ENCODE measurements at places on chromosomes 5 and 9.

- DNase-seq, result no peak
These were observed 53.7 kb downstream of the G3BP1 start for GRCh38 chr5:151825445-151825844.

- DNase-seq, result no peak
These were observed 137.8 kb downstream of the KCNIP1 start for GRCh38 chr5:170641589-170642031.

DNA sequence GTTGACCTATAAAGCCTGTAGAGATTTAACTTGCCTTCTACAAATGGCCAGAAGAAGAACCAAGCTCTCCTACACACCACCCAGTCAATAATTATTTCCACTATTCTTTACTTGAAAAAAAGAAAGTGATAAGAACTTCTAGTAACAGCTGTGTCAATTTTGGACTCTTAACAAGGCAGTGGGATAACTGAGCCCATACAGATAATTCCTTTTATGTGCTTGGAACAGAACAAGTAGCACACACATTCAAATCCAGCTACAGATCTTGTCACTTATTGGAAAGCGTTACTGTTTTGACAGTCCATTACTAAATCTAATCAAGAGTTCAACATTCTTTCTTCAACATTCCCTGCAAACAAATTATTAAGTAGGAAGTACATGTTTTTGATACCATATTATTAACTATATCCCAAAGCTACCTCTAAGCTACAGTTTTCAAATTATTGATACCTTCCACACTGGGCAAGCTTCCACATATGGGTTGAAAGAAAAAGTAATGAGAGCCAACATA is 6.3 kb downstream of the PTGER4 start:
- no peak for DNase-seq

GRCh38 chr9:31520301-31521085 is 864.0 kb upstream of the ACO1 start:
- DNase-seq, result no peak

- DNase-seq, result no peak
These were observed 119.1 kb downstream of the MAPKAP1 start for GRCh38 chr9:125587819-125588460.

- DNase-seq, result no peak
These were observed 133.4 kb upstream of the SHB start for GRCh38 chr9:38202336-38202938.

- DNase-seq, result peak; percentile 65
These were observed at the start of gene MGAT1 for GRCh38 chr5:180802325-180803180. Gene MGAT1 (minus strand): TSS chr5:180802806. CDS start chr5:180792971, 9,835 bp downstream.

GRCh38 chr9:133844398-133844784 is 106.2 kb upstream of the SARDH start:
- DNase-seq, result peak; percentile 28

DNA sequence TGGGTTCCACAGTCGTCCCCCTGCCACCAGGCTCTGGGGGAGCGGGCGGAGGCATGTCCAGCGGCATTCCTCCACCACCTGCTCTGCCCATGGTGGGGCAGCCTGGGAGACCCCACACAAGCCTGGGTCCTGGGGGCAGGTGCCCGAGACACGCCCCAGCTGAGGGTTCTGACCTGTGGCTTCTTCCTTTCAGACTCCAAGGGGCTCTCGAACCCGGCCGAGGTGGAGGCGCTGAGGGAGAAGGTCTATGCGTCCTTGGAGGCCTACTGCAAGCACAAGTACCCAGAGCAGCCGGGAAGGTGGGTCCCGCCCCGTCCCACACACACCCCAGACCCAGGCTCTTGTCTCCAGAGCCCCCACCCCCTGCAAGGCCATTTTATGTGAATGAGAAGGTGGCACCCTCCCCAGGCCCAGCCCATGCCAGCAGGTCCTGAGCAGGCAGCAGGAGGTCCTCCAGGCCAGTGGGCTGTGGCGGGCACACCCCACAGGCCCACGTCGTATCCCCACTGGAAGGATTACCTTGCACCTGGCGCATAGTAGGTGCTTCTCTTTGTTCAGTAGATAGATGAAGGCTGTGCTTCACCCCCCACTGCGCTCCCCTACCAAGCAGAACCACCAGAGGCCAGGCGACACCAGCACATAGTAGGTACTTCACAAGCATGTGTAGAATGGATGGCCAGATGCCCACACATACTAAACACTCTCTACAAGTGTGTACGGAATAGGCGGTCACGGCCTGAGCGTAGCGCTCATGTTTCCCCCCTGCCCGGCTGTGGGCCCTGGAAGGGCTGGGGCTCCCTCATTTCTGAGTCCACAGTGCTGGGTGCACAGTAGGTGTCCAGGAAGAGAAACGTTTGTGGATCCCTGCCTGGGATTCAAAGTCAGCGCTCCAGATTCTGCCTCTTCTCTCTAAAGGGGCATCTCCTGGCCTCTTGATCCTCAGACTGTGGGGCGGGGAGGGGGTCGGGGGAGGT is 107.9 kb downstream of the RXRA start:
- no peak for DNase-seq

GRCh38 chr5:168434001-168434400 is 52.3 kb upstream of the RARS1 start:
- no peak for DNase-seq

- DNase-seq, result no peak
These were observed 184.3 kb downstream of the TSSK1B start for GRCh38 chr5:113250341-113250953.

DNA sequence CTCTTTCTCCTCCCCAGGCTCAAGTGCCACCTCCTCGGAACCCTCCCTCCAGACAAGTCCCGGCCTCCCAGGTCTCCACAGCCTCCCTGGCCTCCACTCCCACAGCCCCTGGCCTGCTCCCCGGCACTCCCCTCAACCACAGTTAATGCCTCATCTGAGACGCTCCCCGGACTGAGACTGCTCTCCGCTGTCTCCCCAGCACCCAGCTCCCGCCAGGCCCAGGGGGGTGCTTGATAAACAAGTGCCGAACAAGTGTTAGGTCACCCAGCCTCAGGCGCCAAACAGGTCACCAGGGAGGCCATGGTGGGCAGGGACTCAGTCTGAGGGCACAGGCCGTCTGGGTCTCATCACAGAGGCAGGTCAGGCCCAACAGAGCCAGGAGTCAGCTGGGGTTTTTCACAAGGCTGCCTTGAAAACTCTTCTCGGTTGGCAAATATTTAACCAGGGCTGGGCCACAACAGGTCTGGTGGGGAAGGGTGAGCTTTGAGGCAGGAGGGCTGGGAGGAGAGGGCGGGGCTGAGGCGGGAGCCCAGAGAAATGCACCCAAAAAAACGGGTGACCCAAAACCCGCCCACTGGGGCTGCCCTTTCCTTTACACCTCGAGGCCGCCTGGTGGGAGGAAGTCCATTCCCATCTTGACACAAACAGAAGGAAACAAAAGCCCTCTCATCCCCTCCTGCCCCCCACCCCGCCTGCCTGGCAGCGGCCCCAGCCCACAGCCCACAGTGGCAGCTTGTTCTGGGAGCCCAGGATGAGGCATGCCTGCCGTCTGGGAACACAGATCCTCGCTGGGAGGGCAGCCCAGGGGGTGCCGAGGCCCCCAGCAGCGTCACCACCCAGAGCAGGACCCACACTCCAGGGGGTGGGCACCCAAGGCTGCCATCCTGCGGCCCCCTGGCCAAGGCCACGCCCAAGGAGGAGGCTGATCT is 66.6 kb upstream of the STXBP1 start:
- no peak for DNase-seq

DNA sequence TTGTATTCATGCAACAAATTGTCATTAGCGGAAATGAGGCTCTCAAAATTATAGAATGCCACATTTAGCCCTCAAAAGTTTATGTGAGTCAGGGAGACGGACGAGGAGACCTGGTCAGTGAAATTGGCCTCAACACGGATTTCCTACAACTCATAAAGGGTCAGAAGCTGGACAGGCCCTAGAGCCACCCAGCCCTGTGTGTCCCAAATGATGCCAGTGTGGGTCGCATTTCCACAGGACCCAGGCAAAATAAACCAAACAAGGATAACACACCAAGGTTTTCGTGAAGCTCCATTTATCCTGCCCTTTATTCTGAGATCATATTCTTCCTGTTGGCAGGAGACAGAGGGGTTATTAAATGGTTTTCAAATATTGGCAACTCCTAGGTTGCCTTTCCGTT is 72.0 kb upstream of the COL5A1 start:
- no peak for DNase-seq

DNA sequence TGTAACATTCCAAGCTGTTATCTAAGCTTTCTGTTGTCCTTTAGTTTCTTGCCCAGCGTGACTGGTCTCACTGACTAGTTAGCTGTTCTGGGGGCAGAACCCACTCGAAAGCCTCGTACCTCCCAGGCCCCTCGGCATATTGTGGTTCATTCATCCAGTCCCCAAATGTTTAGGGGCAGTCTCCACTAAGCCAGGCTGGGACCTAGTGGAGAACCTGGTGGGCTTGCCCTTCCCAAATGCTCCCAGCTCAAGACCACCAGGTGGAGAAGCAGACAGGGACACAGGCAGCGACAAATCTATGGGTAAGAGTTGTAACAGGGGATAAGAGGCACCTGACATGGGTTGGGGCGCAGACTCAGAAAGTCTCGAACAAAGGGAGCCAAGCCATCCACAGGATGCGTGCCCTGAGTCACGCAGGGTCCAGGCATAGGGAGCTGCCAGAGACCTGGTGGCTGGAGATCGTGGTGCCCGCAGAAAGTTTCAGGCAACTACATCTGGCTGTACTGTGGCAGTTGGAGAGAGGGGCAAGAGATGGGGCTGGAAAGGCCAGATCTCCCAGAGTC is 851 bp upstream of the EEIG1 start:
- no peak for DNase-seq

- no peak for DNase-seq
These were observed 143.9 kb upstream of the DAP start for GRCh38 chr5:10904862-10905432.

DNA sequence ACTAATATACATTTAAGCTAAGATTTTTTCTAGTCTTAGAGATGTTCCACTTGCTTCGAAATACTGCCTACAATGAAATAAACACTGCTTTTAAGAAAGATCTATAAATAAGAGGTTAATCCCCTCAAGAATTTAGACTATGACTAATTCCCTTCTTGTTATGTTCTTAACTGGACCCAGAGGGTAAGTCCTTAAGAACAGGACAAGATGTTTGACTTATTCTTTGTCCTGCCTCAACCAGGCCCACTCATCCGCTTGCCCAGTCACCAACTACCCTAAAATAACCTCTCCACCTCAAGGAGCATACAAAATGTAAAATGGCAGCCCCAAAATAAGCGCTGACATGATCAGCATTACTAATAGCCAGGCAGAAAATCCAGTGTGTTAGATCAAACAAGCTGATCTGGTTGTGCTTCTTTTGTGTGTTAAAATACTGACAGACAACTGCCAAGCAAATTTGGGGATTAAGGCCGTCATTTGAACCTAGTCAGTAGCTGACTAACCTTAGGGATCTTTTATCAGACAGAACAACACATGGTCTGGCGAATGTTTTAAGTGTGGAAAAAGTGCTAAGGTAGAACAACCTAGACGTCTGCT is 93.7 kb upstream of the SMC5 start:
- DNase-seq, result no peak
